ENCODE measurements at places on chromosomes 6 and 20. TPM values are rescaled to one million over a fixed set of nuclear protein-coding genes. Genes with fewer than 3 reads are reported as not detected.

- H3K4me1 ChIP-seq = no peaks in the 10 kb centered on the region
- H3K27ac ChIP-seq = no peak overlapping the region
- H3K27me3 ChIP-seq = no peaks in the 10 kb centered on the region
- DNase-seq = no peak
These were observed 50.4 kb downstream of the HS3ST5 start for GRCh38 chr6:114292431-114292830.

DNA sequence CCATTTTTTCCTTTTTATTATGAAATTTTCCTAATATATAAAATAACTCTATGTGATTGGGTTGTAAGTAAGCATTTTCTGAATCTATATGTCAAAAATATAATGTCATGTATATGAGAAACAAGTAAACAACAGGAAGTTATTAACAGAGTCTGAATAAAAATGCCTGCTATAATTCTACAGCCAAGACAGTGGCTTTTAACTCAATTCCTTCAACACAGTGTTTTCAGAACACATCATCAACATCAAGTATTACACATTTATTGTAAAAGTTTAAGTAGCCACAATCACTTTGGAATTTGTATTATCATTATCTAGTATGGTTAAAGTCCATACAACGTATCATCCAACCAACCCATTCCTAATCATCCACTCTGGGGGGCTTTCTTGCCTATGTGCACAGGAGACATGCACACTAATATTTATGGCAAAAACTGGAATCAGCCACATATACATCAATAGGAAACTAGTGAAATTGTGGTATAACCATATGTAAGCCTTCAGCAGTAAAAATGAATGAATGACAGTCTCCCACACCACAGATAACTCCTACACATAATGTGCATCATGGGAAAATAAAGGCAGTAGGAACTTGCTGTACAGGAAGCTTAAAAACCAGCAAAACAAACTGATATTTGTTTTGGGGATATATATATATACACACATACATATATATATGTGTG is 6.9 kb upstream of the HLA-A start:
- H3K27ac ChIP-seq = no peak overlapping the region
- H3K27me3 ChIP-seq = no peaks in the 10 kb centered on the region
- no peak for DNase-seq
- H3K4me1 ChIP-seq = peaks cover 1% of the 10 kb centered on the region
- H3K4me3 ChIP-seq = no peak overlapping the region

TOMM34 gene
- total RNA-seq = 75.4 TPM

GRCh38 chr6:29694637-29695036 is 13.7 kb upstream of the ZFP57 start:
- H3K4me3 ChIP-seq = no peak overlapping the region
- H3K4me1 ChIP-seq = no peaks in the 10 kb centered on the region
- no peaks in the 10 kb centered on the region for H3K27me3 ChIP-seq

- no peak for DNase-seq
- H3K4me3 ChIP-seq = no peak overlapping the region
- H3K4me1 ChIP-seq = no peaks in the 10 kb centered on the region
- no peaks in the 10 kb centered on the region for H3K27me3 ChIP-seq
These were observed 33.7 kb upstream of the EPB41L2 start for GRCh38 chr6:131096786-131097185.

RIN2 gene
- 0.49 TPM for total RNA-seq

All from CD8-positive, alpha-beta memory T cell (primary cell).